Articular chondrocyte of knee joint (primary cell): ENCODE measurements at places on chromosomes 3 and 15. TPM values are rescaled to one million over a fixed set of nuclear protein-coding genes. Genes with fewer than 3 reads are reported as not detected.

The C2CD4B gene
- total RNA-seq: 0.39 TPM in 1 of 2 replicates, not detected in the other

The AGBL1 gene
- under 0.01 TPM in 1 of 2 replicates, not detected in the other for total RNA-seq

The APOD gene
- total RNA-seq: 0.91 and 2.8 TPM in 2 replicates

The TMEM108 gene
- under 0.01 TPM in 1 of 2 replicates, not detected in the other for total RNA-seq

The RTP1 gene
- total RNA-seq: not detected in 2 replicates

The UCN2 gene
- total RNA-seq: 0.13 and 0.22 TPM in 2 replicates

The CCR9 gene
- total RNA-seq: not detected in 2 replicates

The COL6A6 gene
- total RNA-seq: under 0.01 TPM in 1 of 2 replicates, not detected in the other

The KLHL6 gene
- total RNA-seq: under 0.01 TPM in 1 of 2 replicates, not detected in the other

The SLC6A11 gene
- total RNA-seq: not detected in 2 replicates

The PCOLCE2 gene
- total RNA-seq: 102 and 124 TPM in 2 replicates

The TPM1 gene
- 679 and 893 TPM in 2 replicates for total RNA-seq

The DNAH12 gene
- total RNA-seq: 0.13 and 0.43 TPM in 2 replicates

The GPR160 gene
- total RNA-seq: 0.26 and 0.65 TPM in 2 replicates

The LNP1 gene
- 4.7 and 5.1 TPM in 2 replicates for total RNA-seq

The COLQ gene
- total RNA-seq: 0.97 and 1.0 TPM in 2 replicates

The SLITRK3 gene
- total RNA-seq: not detected in 2 replicates

The CCR4 gene
- not detected in 2 replicates for total RNA-seq

The AADACL2 gene
- total RNA-seq: not detected in 2 replicates

The UROC1 gene
- total RNA-seq: not detected in 2 replicates

The CPNE9 gene
- not detected in 2 replicates for total RNA-seq

The SLC12A8 gene
- 1.6 and 2.3 TPM in 2 replicates for total RNA-seq

The IQCF5 gene
- not detected in 2 replicates for total RNA-seq

The THSD4 gene
- total RNA-seq: 5.4 TPM in 2 replicates

The BCHE gene
- total RNA-seq: not detected in 2 replicates

The ST3GAL6 gene
- total RNA-seq: 1.3 and 3.9 TPM in 2 replicates
